ENCODE measurements at places on chromosomes 7 and 10.

- no peak for DNase-seq
Measured at GRCh38 chr10:119302172-119302571, 94.8 kb downstream of the GRK5 start.

DNA sequence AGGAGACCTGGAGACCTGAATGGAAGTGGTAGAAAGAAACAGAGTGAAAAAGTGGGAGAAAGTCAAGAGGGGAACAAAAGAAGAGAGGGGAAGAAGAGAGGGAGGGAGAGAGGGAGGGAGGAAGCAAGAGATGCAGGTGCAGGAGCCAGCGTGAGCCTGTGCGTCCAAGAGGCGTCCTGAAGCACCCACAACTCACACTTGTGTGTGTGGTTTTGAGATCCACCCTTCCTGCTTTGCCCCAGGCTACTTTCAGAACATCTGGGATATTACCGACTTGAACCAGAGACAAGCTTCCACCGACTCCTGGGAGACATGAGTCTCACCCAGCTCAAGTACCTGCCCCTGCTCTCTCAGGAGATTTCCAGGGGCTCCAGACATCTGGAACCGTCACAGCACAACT, 9.8 kb downstream of the AFAP1L2 start:
- no peak for DNase-seq

DNA sequence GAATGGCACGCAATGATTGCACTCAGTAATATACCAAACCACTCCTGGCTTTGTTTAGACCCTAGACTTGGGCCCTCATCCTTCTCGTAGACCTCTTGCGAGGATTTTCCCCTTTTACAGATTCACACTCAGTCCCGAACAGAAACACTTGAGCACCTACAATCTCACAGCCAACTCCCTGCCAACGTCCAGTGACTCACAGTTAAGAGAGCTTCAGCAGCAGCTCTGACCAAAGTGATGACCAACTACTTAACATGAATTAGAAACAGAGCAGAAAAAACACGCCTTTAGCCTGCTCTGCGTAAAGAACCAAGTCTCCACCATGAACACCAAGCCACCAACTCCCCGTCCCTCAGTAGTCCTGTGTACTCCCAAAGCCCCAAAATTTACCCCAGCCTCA, 2.2 kb downstream of the DNAJC30 start:
- DNase-seq: no peak

GRCh38 chr7:133481676-133482075, 228.8 kb downstream of the EXOC4 start:
- no peak for DNase-seq

GRCh38 chr7:134694299-134694698, 47.6 kb downstream of the BPGM start:
- no peak for DNase-seq

- DNase-seq: no peak
Measured at GRCh38 chr7:25389489-25390106, 161.3 kb upstream of the NPVF start.

- no peak for DNase-seq
Measured at GRCh38 chr10:93269281-93269680, 195.6 kb downstream of the CYP26A1 start.

- no peak for DNase-seq
Measured at GRCh38 chr10:37710831-37711616, 146.4 kb downstream of the ZNF248 start.

DNA sequence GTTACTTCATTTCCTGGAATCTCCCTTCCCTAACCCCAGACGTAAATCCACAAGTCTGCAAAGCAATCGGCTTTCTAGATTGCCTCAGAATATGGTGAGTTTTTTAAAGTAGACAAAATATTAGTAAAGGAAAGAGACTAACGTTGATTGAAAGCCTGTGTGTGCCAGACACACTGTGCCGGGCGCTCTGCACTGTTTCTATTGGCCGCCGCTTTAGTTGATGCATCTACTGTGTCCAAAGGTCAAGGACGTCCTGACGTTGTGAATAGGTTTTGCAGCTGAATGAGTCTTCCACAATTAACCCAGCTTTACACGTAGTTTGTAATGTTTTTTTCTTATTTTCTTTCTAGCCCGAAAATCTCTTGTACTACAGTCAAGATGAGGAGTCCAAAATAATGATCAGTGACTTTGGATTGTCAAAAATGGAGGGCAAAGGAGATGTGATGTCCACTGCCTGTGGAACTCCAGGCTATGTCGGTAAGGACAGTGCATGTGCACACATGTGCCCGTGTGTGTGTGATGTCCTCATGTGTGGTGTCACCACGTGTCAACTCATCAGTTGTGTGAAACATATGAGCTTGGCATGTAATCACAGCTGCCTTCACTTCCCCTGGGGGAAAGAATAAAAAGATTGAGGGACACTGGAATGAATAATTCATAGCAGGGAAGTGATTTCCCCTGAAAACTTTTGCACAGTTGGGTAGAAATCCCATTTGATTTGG, 232.0 kb downstream of the CCDC3 start:
- DNase-seq: no peak

GRCh38 chr10:30782537-30783461, 153.2 kb upstream of the LYZL2 start:
- DNase-seq: no peak

GRCh38 chr10:17647326-17647725, 3.4 kb downstream of the STAM start:
- DNase-seq: no peak

DNA sequence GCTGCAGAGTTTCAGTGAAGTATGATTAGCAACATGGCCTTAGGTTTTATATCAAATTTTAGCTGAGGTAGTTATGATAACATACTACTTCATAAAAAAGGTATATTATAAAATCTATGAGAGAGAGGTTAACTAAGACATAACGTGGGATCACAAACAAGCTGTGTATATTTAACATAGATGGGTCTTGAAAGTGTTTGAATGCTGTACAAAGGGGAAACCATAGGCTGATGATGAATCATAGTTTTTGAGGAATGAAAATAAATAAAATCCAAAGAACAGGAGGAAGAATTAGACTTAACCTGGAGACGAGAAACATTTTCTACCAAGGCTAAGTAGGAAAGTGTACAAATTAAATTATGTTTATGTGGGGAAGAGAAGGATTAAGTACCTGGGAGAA, 119.0 kb downstream of the GNAI1 start:
- no peak for DNase-seq

DNA sequence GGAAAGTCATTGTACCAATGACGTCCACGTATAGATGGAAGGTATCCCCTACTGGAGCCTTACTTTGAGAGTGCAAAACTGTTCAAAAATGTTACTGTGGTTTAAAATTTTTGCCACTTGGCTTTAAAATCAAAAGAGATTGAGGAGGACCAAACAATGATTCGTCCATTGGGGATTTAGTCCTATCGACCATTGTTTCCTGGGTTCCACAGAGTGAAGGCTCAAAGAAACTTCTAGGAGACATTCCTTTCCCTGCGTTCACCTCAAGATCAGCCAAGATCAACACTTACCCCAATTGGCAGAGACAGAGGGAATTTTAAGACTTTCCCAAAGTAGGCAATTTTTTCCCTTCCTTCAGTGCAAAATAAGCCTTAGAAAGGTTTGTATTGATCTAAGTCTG, 152.3 kb downstream of the NEBL start:
- DNase-seq: no peak

- no peak for DNase-seq
Measured at GRCh38 chr7:157017603-157018327, 7.3 kb upstream of the MNX1 start.

DNA sequence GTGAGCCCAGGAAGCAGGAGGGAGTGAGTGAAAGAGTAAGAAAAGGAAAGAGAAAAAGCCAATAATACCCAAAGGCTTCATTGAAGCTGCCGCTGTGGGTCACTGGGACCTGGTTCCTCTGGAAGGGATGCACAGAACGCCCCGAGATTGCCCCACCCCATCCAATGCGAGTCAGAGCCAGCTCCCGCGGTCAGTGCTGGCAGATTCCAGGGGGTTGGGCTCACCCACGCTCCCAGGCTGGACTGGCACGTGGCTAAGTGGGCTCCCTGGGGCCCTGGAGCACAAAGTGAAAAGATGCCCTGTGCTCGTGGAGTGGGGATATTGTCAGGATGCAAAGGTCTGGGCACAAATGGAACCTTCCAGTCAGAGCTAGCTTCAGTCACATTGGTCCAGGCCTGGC, 117.0 kb downstream of the OAT start:
- no peak for DNase-seq

- DNase-seq: no peak
Measured at GRCh38 chr7:97096661-97097060, 20.8 kb upstream of the SDHAF3 start.

- DNase-seq: no peak
Measured at GRCh38 chr7:120402801-120403200, 129.8 kb downstream of the KCND2 start.

GRCh38 chr10:116721547-116722392, 20.6 kb downstream of the HSPA12A start:
- no peak for DNase-seq

- no peak for DNase-seq
Measured at GRCh38 chr10:5911670-5912069, 21.6 kb downstream of the FBH1 start.

GRCh38 chr7:66050990-66051448, 24.6 kb upstream of the ASL start:
- DNase-seq: no peak

DNA sequence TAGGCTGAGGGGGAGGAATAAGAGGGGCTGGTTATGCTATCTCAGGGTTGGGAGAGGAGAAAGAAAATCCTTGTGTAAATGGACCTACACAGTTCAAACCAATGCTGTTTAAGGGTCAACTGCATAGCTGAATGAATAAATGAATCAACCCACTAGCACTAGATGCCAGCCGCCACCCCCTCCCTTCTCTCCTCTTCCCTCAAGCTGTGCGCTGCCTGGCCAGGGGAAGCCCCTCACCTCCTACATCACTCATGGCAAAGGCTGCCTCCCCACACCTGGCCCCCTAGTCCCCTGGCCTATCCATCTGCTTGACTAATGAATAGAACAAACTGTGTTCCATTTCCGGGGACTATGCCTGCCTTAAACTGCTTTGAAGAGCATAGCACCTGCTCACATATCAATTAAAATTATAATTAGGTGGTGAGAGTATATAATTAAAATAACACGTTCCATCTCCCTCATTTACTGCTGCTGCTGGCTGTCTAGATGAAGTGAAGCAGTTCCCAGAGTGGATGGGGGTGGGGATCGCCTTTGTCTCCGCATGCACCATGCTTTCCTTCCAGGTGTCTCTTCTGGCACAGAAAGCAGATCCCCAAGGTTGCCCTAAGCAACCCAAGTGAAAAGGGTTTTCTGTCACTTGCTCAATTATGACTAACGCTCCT, 32.6 kb downstream of the GRID1 start:
- DNase-seq: no peak

DNA sequence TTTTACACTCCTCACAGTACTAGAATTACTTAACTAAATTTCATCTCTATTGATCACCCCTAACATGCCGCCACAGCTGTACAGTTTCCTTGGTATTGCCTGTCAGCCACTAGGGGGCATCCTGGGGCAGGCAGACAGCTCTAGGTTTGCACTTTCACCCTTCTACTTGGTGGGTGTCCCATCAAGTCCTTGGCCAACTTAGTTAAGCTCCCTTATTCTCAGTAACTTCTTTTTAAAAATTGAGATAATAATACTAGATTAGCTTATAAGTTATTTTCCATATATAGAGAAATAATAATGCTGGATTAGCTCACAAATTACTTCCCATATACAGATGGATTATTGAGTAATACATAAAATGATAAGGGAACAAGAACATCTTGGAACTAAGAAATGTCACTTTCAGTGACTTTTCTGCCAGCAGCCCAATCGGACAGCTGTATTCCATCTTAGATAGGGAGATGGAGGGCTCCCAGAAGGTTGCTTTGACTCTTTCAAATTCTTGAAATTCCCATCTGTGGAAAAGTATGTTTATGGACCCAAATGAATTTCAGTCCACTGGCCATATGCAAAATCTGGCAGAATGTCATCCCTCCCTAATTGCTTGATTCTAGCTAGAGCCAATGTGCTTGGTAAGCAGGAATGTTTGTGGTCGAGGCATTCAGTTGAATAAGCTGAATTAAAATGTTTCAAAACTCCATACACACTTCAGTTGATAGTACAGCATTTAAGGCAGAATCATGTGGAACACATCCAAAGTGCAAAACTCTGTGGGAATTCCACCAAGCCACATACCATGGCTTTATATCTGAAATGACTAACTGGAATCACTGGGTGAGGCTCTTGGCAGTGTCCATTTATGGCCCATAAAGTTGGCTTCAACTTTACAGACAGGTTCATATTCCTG, 309.7 kb downstream of the CSTF2T start:
- DNase-seq: no peak

GRCh38 chr7:50564640-50565558, at the start of gene DDC:
TSS of gene DDC (minus strand) at chr7:50565405. CDS start at chr7:50544085, 21,320 bp downstream.
- no peak for DNase-seq

DNA sequence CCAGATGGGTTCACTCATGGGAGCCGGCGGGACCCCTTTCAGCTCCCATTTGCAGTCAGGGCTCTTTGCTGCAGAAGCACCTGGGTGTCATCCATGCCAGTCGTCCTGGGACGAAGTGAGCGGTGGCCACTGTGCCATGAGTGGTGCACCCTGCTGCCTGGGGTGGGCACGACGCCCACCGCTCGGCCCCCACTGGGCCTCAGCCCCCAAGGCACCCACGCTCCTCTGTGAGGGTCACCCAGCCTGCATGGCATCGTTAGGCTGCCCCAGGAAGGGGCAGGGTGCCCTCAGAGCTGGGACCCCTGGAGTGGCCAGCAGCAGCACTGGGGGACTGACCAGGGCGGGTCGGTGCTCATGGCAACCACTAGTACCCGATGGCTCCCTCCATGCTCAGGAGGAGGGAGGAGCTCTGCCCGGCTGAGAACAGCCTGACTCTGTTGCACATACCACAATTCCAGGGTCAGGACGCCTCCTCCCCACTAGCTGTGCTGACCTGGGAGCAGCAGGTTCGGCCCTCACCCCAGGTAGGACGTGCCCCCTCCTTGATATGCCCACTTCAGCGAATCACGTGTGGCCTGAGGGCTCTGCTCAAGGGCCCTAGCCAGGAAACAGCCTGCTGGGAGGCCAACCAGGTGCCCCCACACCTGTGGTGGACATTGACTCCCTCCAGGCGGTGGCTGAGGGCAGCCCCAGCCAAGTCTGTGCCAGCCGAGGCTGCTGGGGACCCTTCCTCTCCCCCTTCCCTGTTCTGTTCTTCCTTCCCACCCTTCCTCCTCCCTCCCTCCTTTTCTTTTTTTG, 28.5 kb upstream of the CFAP46 start:
- DNase-seq: no peak

- no peak for DNase-seq
Measured at GRCh38 chr10:124676416-124677062, 67.6 kb downstream of the FAM53B start.
